Bronchial epithelial cell (primary cell): ENCODE measurements at places on chromosomes 6 and 20.

DNA sequence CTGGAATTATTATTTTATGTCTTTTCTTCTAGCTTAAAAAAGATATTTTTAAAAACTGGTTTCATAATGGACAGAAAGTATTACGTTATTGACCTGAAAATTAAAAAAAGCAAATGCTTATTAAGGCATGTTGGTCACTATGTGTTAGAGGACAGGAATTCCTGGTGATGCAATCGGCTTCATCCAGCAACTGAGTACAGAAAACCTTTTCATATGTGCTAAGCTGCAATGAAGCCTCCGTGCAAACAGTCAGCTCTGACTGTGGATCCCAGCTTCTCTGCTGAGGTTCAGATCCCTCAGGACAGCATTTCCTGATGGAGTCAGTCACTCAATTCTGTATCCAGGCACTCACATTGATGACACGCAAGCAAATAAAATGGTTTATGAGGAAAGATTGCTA lies 22.7 kb upstream of the BMP2 start:
- DNase-seq: peak; percentile 30

DNA sequence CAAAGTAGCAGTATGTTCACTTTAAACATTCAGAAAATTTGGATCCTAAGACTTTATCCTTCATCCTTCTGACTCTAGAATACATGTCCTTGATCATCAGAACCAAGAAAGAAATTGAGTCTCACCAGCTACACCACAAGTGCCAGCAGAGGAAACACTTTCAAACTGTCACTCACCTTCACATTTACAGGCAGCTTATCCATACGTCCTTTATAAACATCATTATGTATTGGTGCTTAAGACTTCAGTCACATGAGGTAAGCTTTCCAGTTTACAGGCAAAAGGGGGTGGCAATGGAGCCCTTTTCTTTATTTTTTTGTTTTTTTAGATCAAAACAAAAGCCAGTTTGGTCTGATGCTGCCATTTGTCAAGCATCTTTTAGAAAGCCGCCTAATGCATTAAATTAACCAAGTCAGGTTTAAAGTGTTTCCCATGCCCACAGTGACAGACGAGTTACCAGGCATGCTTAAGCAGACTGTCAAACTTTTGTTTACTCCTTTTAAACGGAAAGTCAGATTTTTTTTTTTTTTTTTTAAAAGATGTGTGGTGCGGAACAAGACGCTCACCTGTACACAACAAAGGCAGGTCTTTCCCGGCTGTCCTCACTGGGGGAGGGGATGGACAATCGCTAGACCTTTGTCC lies 952 bp upstream of the BRPF3 start:
- peak; percentile 8 for DNase-seq

- DNase-seq: peak; percentile 63
These were observed 210.4 kb upstream of the RNF24 start for GRCh38 chr20:4225745-4226144.

- no peak for DNase-seq
These were observed 1.0 kb downstream of the FILIP1 start for GRCh38 chr6:75492386-75493153.

DNA sequence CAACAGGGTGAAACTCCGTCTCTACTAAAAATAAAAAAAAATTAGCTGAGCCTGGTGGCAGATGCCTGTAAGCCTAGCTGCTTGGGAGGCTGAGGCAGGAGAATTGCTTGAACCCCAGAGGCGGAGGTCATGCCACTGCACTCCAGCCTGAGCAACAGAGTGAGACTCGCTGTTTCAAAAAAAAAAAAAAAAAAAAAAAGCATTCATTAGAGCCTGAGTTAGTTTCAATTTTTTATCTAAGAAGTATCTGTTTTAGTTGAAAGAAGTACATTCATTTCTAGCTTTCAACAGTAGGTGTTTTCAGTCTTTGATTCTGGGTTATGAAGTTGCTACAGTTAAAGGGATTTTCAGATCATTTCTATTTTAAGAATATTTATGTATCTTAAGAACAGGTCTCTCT lies 42.2 kb downstream of the ZNF292 start:
- DNase-seq: no peak

DNA sequence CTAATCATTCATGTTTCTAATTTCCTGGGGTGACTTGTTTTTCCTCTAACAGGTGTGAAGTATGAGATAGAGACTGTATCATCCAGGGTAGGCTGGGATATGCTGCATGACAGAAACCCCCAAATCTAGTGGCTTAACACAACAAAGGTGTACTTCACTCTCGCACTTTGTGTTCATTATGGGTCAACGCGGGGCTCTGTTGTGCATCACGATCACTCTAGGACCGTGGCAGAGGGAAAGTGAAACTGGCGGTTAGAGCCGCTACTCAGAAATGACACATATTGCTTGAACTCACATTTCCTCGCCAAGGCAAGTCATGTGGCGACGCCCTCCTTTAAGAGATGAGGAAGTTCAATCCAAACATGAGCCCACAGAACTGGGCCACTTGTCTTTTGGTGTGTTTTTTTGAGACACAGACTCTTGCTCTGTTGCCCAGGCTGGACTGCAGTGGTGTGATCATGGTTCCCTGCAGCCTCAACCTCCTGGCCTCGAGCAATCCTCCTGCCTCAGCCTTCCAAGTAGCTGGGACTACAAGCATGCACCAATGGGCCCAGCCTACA lies 41.3 kb downstream of the PCNA start:
- peak; percentile 68 for DNase-seq

DNA sequence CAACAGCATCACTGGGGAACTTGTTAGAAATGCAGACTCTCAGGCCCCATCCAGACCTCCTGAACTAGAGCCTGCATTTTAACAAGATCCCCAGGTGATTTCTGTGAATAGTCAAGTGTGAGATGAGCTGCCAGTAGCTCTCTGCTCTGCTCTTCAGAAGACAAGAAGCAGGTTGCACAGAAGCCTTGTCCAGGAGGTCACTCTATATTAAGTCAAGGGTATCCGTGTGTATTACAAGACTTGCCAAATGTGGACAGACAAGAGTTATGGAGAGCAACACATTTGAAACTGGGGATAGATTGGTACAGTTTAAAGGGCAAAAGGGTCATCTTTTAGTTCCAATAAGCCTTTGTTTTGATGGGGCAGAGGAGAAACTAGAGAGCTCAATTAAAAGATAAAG lies 23.2 kb upstream of the RIN2 start:
- no peak for DNase-seq

- DNase-seq: peak; percentile 43
These were observed 101.7 kb downstream of the F13A1 start for GRCh38 chr6:6218759-6219085.

DNA sequence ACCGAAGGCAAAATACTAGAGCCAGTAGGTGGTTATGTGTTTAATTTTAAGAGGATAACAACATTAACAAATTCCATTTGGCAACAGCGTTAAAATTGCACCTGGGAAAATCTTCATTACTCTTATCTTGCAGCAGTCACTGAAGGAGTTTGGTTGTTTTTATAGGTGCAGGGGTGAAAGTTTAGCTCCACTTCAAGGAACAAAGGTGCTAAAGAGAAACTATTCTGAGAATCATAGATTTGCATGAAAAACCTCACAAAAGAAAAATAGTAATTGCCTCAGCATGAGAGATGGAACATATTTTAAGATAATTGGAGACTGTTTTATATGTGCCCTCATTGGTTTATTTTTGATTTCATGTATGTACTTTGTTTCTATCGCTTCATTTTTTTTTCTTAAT lies 444.4 kb downstream of the UTRN start:
- no peak for DNase-seq

GRCh38 chr6:143726015-143726647 lies 48.4 kb downstream of the PHACTR2 start:
- DNase-seq: no peak

DNA sequence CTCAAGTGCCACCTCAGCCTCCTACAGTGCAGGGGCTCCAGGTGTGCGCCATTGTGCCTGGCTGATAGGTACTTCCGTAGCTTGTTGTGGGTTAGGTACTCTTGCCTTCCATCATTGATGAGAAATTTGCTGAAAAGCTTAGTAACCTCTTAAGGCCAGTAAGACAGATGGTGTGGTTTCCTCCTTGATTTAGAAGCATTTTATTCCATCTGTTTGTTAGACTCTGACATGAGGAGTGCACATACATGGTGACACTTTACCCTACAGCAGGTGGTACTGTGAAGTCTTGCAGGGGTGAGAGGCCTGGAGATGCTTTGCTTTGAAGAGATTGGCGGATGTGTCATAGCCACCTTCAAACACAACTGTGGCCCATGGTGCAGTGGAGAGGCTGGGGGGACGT lies 14.8 kb upstream of the MTG2 start:
- DNase-seq: no peak

- DNase-seq: no peak
These were observed 91.8 kb upstream of the TGM3 start for GRCh38 chr20:2204021-2204420.

DNA sequence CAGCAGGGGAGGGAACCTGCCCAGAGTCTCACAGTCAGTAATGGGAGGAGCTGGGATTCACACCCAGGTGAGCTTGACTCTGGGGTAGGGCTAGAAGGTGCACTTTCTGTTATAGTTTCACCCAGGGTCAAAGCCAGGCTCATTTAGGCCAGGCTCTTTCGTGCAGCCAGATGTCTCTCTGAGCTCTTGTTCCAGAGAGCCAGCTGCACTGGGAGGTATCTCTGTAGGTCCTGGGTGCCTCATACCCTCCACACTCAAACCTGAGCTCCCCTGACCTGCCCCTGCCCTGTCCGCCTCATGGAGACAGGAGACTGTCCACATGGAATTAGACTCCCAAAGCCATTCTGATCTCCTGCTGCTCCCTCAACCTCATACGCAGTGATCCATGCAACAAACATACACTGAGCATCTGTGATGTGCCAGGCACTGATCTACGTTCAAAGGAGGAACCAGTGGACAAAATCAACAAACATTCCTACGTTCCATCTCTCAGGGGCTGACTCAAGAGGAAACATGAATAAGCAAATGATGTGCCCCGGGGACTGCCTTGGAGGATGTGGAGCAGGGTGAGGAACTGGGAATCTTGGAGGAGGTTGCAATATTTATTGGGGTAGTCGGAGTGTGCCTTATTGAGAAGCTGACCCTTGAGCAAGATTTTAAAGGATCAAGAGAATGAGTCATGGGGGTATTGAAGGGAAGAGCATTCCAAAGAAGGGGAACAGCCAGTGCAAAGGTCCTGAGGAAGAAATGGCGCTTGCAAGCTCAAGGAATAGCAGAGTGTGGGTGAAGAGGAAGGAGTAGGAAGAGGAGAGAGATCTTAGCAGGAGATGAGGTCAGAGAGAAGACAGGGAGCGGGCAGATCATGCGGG lies 71.3 kb upstream of the TOX2 start:
- DNase-seq: peak; percentile 72

DNA sequence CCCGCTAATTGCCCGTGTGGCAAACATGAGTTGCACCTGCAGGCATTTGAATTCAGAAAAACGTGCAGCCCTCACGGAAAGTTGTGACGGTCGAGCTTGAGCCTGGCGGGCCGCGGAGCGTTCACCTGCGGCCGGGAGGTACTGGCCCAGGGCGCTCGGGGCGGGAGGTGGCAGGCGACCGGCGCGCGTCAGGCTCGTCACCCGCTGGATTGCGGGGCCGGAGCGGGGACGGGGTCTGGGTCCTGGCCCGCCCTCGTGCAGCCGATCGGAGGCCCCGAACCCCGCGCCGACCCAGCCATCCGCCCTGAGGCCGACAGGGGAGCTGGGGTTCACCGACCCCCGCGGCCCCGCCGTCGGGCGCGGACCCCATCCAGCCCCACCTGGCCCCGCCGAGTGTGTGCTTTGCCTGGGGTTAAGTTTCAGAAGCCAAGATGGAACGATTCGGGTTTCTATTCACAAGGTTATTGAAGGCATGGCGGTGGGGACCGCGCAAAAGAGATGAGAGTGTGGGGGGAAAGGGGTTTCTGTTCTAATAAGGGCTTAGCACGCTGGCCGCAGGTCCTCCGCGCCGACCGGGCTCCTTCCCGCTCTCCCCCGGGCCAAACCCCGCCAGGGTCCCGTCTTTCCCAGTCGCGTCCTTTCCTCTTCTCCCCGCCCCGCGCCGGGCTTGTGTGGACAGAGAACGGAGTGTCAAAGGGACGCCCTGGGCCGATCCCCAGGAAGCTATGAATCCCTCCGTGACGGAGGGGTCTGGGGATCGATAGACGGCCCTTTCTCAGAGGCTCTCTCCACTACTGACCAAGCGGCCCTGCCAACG lies 1.6 kb upstream of the HEY2 start:
- DNase-seq: no peak

GRCh38 chr6:75906871-75907270 lies 157.8 kb downstream of the MYO6 start:
- DNase-seq: no peak

DNA sequence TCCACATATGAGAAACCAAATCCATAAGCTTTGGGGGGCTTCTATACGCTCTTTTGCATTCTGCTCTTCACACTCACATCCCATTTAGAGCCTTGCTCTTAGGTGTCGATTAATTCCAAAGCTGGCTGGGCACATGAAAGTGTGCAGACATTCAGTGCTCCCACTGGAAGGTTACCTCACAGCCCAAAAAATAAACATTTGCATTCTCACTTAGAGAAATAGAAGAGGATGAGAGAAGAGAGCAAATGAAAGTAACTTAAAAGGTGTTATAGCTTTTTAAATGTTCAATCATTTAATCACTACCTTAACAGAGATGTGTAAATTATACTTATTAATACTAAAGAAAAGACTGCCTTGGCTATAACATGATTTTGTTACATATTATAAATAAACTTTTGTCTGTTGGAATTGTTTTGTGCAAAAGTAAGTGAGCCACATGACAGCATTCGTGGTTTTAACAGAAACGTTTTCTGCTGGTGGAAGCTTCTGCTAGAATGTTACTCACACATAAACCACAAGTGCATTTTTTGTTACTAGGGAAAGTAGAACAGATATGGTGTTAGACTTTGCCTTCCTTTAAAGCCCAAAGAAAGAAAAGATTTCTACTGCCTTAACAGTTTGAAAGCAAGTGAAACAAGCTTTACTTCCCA lies 116.7 kb downstream of the SIM1 start:
- peak; percentile 50 for DNase-seq

DNA sequence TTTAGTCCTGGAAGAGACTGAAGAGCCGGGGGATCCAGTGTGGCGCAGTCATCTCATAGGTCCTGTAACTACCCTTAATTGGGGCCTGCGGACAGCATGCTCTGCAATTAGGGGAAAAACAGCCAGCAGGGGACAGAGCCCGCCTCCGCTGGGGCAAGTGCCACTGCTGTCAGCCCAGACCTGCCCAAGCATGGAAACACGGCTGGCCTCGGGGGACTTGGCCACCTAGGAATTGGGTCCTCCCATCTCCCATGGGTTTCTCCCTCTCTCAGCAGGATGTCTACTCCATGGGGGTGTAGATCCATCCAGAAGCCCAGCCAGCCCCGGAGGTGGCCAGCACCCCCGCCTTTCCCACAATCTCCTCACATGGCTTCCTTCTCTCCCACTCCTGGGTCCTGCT lies 3.6 kb downstream of the GHRH start:
- DNase-seq: no peak

GRCh38 chr6:20932284-20932683 lies 398.0 kb downstream of the CDKAL1 start:
- DNase-seq: no peak

GRCh38 chr6:76435174-76435573 lies 362.7 kb upstream of the IMPG1 start:
- no peak for DNase-seq

GRCh38 chr6:94769197-94769596 lies 808.1 kb upstream of the MANEA start:
- DNase-seq: no peak
